ENCODE measurements at places on chromosomes 11 and 22.

GRCh38 chr22:48738204-48738980, 1089.3 kb downstream of the BRD1 start:
- DNase-seq = no peak

GRCh38 chr11:110019675-110020074, 73.5 kb upstream of the ZC3H12C start:
- no peak for DNase-seq

DNA sequence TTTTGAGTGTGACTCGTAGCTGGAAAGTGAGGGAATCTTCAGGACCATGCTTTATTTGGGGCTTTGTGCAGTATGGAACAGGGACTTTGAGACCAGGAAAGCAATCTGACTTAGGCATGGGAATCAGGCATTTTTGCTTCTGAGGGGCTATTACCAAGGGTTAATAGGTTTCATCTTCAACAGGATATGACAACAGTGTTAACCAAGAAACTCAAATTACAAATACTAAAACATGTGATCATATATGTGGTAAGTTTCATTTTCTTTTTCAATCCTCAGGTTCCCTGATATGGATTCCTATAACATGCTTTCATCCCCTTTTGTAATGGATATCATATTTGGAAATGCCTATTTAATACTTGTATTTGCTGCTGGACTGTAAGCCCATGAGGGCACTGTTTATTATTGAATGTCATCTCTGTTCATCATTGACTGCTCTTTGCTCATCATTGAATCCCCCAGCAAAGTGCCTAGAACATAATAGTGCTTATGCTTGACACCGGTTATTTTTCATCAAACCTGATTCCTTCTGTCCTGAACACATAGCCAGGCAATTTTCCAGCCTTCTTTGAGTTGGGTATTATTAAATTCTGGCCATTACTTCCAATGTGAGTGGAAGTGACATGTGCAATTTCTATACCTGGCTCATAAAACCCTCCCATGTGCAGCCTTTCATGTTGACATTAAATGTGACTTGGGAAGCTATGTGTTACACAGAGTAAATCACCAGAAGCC, 11.0 kb downstream of the OR51E1 start:
- DNase-seq = no peak

DNA sequence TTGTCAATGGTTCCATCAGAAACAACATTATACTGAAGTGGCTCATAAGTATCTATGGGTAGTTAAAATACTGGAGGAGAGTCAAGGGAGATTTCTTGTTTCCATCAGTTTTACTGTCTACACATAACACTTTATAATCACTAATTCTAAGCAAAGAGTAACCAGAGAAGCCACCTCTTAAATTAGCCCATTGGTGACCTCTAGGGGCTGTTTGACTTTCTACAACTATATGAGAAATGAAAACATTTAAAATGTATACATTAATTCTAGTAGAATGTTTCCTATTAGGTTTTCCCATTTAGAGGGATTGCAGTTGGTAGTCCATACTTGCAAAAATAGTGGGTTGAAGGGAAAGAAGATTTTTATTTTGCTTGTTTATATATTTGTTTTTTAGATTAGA, 504.3 kb downstream of the FAM181B start:
- no peak for DNase-seq

DNA sequence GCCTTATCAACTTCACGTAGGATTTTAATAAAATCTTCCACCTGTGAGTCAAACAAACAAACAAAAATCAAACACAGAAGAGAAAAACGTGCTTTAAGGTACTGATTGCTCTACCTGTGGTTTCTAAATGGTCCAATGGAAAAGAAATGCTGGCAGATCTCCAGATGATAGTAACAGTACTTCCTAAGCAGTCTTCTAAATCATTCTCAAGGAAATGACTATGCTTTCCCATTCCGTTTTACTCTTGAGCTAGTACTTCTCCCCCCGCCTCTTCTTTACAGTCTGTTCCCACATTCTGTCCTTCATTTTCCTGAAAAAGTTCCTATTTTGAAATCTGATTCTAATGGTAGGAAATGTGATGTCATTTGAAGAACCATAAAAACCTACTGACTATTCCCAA, 25.4 kb downstream of the SAAL1 start:
- no peak for DNase-seq

GRCh38 chr11:95304777-95305176, 73.8 kb upstream of the SESN3 start:
- DNase-seq = no peak

DNA sequence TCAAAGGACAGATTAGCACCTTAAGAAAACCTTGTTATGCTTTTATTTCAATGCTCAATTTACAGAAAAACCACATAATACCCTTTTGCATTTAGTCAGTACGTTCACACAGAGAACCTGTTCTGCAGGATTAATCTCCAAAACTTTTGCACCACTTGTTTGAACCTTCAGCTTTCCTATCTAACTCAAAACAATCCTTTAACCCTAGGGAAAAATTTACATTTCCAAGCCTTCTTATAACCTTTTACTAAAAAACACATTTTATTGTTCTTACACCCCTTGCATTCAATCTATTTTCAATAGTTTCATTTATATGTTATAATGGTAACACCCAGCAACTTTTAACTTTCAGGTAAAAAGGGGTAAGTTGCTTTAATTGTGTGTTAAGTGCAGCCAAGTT, 952.5 kb upstream of the CNTN5 start:
- DNase-seq = no peak

DNA sequence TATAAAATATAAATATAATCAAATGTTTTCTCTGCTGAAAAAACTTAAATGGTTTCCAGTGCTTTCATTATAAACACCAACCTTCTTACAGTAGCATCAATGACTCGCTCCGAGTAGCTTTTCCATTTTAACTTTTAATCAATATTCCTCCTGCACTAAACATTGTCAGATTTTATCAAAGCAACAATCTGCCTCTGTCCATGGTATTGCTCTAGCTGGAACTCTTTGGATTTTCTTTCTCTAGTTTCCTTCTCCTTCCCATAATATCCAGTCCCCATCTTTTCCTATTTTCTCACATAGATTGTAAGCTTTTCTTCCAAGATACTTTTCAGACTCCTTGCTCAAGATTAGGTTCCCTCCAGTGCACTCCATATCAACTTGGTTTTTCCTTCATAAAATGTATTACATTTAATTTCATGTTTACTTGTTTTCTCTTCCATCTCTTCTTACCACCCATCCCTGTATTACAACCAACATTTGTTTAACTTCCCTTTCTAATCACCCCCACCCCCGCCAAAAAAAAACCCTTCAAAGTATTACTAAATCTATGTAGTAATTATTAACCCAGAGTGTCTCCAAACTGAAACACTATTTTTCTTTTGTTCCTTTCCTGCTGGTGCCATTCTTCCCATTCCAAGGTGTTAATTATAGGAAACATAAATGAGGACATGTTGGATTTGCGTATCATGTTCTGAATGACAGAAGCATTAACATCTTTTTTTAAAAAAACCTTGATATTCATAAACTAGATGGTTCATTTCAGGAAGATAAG, 716.5 kb downstream of the NELL1 start:
- no peak for DNase-seq

- DNase-seq = peak; percentile 94
These were observed 9.5 kb downstream of the IGLL5 start for GRCh38 chr22:22897091-22897490.

GRCh38 chr22:40531951-40532900, 104.3 kb downstream of the MRTFA start:
- DNase-seq = no peak

Measured in myocyte (in vitro differentiated cells).